ENCODE measurements at places on chromosomes 2 and 18.

- no peak for DNase-seq
Measured at GRCh38 chr18:50830544-50830943, 10.7 kb upstream of the MRO start.

GRCh38 chr2:131010566-131010965 lies 82.7 kb downstream of the FAM168B start:
- DNase-seq, result no peak

GRCh38 chr2:11481789-11482472 lies 16.0 kb upstream of the E2F6 start:
- no peak for DNase-seq

DNA sequence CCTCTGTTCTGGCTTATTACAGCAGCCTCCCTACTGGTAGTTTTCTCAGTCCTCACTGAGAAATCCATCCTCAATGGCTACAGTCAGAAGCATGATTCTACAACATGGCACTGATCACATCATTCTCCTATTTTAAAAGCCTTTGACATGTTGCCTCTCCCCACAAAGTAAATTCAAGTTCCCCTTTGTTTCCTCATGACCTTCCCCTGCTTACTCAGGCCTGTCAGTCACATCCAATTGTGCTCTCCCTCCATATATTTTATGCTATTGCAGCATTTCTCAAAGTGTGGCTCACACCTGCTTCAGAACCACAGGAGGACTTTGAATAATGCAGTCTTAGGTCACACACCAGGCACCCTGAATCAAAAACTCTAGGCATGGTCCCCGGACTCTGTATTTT lies 124.6 kb downstream of the SPOPL start:
- no peak for DNase-seq

DNA sequence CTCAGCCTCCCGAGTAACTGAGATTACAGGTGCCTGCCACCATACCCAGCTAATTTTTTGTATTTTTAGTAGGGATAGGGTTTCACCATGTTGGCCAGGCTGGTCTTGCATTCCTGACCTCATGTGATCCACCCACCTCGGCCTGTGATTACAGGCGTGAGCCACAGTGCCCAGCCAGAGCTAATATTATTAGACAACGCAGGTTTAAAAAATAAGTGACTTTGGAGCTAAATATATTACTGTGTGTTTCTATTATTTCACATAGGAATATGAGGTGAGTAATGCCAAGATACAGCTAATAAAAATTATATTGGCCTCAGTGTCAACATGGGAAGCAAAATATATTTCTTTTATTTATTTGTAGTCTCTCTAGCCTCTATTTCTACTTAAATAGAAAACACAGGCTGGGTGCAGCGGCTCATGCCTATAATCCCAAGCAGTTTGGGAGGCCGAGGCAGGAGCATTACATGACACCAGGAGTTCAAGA lies 120.2 kb downstream of the C2orf74 start:
- DNase-seq, result no peak

- DNase-seq, result no peak
Measured at GRCh38 chr18:4551001-4551360, 95.9 kb upstream of the DLGAP1 start.

- DNase-seq, result no peak
Measured at GRCh38 chr2:40102447-40102846, 323.4 kb upstream of the THUMPD2 start.

GRCh38 chr2:174339561-174340399 lies 5.0 kb downstream of the SP9 start:
- DNase-seq, result no peak

- no peak for DNase-seq
Measured at GRCh38 chr18:44856157-44856556, 175.5 kb downstream of the SETBP1 start.

DNA sequence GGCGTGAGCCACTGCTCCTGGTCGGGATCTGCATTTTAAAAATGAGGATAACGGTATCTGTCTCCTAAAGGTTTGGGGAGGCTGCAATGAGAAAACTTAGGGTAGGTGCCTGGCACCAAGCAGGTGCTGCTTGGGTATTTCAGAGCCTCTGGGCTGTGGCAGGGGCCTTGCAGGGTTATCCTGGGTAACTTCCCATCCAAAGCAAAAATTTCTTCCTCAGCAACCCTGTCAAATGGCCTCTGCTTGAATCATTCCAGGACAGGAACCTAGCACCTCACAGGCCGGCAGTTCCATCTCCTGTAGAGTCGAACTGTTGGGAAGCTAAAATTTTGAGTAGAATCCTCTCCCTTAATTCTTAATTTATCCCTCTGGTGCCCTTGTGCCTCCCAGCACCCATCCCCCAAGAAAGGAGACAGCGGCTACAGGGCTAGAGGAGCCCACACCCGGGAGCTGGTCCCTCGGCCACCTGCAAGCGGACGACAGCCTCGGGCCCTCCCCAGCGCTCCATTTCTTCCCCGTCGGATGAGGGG lies 868 bp downstream of the CGREF1 start:
- DNase-seq, result no peak

DNA sequence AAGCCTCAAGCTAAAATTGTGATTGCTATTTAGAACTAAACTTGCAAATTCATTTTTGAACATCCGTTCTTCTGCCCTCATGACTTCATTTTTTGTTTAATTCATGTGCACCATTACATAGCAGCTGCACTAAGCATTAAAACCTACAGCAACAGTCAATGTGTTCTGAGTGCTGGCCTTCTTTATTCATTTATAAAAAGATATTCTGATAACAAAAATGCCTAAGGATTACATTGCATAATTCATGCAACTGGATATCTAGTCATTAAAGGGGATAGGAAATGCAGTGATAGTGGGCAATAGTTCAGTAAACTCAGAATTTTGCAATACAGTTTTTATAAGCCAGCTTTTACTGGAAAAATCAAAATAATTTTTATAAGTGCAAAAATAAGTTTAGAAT lies 294.4 kb upstream of the EPC2 start:
- no peak for DNase-seq

- no peak for DNase-seq
Measured at GRCh38 chr18:12255626-12256026, 1.5 kb downstream of the CIDEA start.

- DNase-seq, result no peak
Measured at GRCh38 chr2:240525802-240526201, 32.0 kb downstream of the ANKMY1 start.

DNA sequence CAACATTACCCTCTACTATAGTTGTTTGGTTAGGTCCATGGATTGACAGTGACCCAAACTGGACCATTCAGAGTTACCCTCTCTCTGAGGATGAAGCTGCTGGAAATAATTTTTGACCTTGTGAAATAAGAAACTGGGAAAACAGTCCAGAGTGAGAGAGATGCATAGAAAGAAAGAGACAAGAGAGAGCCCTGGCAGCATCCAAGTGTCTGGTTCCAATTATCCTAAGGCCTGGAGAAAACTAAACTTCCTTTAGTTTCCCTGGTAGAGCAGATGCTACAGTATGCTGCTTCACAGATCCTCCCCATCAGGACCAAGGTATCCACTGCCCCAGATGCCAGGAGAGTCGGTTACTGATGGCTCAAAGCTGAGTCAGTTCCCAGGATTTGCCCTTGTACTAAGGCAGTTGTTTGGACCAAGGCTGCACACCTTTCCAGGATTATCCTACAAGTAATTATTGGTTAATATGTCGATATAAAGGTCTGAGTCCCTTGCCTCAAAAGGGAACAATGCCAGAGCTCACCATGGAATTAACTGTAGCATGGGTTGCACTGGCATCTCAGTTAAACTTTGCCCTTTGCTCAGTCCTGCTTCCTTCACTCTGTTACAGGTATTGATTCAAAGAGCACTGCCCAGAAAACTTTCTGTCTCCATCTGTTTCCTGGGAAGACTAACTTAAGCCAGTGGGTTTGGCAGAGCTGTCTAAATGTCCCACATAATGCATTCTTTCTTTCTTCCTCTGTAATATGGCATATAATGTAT lies 14.6 kb upstream of the CHN1 start:
- DNase-seq, result no peak

DNA sequence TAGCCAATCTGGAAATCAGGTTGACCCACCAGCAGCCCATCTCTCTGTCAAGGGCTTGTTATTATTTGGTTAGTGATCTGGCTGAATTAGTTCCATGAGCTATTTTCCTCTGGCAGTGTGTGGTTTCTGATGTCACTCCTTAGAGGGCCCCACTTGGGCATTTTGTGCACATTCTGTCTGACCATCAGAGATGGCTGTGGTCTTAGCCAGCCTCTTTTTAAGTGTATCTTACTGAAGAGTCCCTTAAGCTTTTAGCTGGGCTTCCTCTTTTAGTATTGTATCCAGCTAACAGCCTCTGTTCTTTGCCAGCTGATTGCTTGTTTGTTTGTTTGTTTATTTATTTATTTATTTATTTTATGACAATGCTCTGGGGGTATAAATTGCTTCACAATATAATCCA lies 951.1 kb upstream of the CNTNAP5 start:
- no peak for DNase-seq

- DNase-seq, result no peak
Measured at GRCh38 chr2:101430156-101430555, 42.9 kb upstream of the CREG2 start.

DNA sequence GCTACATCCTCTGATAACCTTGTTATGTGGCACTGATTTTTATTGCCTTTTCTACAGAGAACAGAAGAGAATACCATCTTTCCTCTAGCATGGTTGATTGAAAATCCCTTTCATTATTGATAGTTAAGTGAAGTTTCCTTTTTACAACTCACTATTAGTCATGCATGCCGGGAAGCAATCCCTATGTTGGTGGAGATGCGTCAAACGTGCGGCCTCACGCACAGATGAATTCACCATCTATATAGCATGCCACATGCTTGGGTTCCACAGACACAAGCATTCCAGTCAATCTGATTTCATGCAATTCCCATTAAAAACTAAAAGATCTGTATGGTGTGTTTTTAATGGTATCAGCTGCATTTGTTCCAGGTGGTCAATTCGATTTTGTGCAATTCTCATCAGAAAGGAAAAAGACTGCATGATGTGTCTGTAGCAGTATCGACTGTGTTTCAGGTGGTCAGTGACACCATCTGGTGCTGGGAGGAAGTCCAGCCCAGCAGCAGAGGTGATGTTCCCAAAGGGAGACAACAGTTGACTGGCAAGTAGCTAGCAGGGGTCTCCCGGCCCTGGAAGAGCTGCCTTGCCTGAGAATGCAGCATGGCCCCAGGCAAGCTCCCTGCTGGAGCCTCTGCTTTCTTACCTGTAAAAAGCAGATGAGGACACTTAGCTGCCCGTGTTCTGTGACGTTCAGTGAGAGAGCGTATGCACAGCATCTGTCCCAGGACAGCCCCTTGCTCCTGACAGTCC lies 151.3 kb upstream of the NCK2 start:
- no peak for DNase-seq

DNA sequence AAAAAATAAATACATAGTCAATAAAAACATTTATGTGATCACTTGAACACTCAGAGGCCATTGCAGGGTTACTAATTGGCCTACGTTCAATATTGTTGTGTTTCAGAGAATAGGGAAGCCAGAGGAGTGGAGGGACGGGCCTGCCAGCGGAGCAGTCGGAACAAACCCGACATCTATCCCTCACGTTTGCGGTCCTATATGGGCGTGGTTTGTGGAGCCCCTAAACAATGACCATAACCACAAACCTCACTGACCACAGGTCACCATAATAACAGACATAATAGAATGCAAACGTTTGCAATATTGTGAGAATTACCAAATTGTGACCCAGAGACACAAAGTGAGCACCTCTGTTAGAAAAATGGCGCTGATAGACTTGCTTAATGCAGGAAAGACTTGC lies 19.5 kb upstream of the ZNF516 start:
- DNase-seq, result no peak

DNA sequence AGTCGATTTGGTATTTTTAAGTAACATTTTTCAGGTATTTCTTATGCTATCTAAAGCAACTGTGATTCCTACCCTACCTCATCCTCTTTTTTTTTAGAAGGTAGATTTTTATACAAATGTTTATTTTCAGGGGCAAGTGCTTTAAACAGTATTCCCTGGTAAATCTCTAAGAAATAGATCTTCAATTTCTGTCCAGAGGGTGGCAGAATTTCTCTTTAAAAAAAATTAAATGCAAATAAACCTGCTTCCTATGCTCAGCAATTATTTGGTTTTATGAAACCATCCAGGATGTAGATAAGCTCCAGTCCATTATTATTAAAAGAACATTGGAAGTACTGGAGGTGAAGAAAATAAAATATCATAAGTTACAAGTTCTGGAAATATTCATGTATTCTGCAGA lies 191.9 kb downstream of the MYO3B start:
- DNase-seq, result no peak

DNA sequence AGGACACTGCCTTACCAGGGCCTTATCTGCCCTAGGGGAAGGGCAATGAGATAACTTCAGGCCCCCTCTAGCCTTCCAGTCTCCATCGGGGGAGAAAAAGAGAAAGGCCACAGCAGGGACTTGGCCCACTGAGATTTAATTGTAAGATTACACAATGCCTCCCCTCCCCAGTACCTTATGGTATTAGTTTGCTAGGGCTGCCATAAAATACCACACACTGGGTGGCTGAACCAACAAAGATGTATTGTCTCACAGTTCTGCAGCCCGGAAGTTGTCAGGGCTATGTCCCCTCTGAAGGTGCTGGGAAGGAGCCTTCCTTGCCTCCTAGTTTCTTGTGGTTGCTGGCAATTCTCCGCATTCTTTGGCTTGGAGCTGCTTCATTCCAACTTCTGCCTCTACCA lies 34.8 kb upstream of the SPATA3 start:
- DNase-seq, result no peak

GRCh38 chr2:168550670-168551069 lies 94.6 kb downstream of the CERS6 start:
- DNase-seq, result no peak

DNA sequence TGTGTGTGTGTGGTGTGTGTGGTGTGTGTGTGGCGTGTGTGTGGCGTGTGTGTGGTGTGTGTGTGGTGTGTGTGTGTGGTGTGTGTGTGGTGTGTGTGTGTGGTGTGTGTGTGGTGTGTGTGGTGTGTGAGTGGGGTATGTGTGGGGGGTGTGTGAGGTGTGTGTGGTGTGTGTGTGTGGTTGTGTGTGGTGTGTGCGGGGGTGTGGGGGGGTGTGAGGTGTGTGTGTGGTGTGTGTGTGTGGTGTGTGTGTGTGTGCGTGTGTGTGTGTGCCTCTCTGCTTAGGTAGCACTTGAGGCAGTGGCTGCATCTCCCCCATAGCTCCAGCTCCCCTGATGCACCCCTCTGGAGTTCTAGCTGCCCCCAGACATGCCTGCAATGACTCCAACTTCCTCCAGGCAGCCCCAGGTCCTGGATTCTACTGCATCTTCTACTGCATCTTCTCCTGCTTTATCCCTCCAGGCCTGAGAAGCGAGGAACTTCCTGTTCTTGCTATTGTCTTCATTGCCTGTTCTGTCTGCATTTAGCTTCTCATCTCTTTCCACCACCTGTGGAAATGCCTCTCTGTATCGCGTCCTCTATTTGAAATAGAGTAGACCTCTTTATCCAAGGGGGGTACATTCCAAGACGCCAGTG lies 22.2 kb upstream of the MLPH start:
- no peak for DNase-seq

GRCh38 chr2:8515864-8516533 lies 165.9 kb upstream of the ID2 start:
- DNase-seq, result no peak
